ENCODE measurements at places on chromosomes 12 and 14.

GRCh38 chr12:96329545-96329944, 70.7 kb downstream of the CDK17 start:
- DNase-seq: no peak

DNA sequence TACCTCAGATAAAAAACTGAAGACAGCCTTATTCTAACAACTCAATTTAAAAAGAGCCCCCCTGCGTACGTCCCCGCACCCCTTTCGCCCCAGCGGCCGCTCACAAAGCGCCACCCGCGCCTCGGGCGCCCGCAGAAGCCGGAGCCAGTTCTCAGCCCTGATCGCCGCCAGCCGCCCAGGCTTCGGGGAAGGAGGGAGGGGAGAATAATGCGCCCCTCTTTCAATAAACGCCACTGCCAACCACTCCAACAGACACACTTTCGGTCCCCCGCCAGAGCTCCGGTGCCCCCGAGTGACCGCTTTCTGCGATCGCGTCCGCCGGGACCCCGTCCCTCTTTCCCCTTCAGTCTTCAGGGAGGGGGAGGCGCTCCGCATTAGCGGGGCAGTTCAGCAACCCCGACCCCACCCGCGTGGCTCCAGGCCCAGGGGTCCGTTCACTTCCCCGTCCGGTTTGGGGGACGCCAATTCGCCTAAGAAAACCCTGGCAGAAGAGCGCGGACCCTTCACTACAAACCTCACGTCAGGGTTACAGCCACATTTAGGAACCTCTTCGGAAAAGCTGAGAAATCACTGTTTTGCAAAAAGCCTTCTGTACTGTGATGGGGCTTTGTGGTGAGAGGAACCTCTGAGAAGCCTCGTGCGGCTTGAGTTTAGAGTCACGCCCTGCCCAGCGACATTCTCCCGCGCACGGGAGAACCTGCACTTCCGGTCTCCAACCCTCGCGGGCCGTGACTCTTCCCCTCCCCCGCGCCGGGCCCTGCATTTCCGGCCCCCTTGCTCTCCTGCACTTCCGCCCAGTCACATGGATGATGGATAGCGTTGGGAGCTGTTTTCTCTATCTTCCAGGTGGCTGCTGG, 18.7 kb downstream of the FOXG1 start:
- no peak for DNase-seq

- DNase-seq: no peak
Measured at GRCh38 chr14:95998656-95999055, 40.5 kb upstream of the C14orf132 start.

DNA sequence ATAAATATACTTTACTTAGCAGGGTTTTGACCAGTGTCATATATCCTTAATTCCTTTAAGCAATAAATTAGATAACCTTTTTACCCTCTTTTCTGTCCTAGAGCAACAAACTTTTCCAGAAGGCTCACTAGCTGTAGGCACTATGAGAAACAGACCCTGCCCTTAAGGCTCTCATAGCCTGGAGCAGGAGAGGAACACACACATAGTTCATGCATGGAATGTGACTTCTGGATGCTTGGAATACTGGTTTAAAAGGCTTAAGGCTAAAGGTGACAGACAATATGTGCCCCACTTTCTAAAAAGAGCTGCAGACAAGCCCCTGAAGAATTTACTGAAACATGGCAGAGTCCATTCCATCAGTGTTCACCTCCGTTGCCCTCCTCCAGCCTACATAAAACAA, 237.2 kb downstream of the TTC8 start:
- no peak for DNase-seq

DNA sequence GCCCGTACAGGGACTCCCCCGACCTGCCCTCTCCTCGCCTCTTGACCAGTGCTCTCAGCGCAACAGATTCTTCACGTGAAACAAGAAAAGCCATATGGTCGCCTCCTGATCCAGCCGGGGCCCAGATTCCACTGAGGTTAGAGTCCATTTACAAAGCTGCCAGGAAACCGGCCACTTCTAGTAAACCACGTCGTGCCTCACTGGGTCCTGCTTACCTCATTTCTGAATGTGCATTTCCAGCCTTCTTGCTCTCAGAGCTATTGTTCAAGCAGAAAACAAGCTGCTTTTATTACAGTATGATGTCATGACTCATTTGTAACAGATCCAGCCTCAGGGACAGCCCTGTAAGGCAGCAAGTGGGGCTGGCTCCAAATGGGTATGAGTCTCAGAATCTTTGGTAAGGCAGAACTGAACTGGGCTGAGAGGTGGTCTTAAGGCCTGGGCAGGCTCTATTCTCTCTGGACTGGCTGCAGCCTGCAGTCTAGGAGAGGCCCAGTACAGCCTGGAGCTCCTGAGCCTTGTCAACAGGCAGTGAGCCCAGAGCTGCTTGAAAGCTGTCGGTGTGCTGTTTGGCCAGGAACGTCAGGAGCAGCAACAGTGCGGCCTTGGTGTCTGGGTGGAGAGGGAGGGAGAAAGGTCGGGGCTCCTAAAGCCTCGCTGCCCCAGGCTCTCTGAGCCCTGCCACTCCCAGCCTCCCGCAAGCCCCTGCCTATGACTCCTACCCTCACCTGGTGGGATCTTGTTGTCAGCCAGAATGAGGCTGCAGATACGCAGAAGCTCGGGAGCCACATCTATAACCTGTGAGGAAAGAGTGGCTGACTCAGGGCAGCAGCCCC, 8.3 kb downstream of the REC8 start:
- no peak for DNase-seq

DNA sequence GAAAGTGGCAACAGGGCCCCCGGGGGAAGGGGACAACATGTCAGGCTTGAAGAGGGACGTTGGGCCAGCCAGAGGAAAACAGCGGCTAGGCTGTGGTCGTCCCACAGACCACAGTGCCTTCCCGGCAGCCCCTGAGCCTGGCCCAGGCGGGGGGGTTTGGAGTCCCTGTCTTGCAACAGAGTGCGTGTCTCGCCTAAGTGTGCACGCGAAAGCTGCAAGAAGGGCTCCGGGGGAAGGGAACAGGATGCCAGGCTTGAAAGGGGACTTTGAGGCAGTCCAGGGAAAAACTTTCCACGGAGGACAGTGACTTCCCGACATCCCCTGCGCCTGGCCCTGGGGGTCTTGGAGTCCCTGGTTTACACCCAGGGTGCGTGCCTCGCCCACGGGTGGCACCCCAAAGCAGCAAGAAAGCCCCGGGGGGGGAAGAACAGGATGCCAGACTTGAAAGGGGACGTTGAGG, 157.5 kb upstream of the ALG10B start:
- no peak for DNase-seq

GRCh38 chr12:87427770-87428169, 601.4 kb downstream of the C12orf50 start:
- no peak for DNase-seq

- no peak for DNase-seq
Measured at GRCh38 chr12:39145175-39145999, 240.0 kb upstream of the CPNE8 start.

DNA sequence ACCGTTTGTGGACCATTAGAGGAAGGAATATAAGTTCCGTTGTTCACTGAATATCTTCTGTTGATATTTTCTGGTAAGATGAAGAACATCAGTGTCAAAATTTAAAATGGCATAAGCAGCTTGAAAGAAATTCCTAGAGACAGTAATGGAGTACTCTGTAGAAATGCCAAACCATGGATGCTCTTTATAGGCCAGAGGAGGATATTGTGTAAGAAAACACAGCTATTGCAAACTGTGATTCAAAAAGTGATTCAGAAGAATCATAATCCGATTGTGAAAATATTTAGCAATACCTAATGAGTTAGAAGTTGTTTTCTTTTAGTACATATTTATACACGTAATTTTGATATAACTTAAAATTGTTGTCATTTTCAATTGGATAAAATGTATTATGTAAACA, 102.8 kb downstream of the SLC16A7 start:
- no peak for DNase-seq

GRCh38 chr14:52312931-52313355, 1.2 kb upstream of the PTGER2 start:
- DNase-seq: no peak

DNA sequence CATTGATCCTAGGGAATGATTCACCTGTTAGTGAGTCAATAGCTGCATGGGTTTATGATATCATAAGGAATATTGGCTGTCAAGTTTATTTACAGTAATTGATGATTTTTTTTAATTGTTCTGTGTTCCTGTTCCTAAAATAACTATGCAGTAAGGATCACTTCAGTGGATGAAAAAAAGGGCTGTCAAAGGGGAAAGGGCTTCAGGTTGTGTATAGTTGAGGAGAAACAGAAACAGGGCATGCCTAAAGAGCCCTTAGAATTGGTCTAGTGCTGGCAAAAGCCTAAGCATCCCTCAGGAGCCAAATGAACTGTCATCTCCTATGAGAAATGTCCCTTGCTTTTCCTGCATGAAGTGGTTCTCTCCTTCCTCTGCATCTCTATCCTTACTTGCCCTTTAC, 444.9 kb downstream of the RMST start:
- DNase-seq: no peak

DNA sequence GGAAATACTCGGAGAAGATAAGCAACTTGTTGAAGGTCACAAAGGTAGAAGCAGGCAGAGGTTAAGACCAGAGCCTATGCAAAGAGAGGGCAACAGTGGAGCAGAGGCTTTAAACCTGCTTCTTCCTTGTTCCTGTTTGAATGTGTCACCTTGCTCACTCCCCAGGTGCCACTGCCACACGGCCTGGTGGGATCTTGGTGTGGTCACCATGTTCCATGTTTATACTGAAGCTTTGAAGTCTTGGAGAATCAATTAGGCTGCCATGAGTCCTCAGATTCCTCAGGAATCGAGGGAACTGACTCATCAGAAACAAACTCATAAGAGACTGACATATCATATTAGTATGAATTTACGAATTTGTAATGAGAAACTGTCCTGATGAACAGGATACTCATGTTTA, 46.8 kb downstream of the IQSEC3 start:
- DNase-seq: no peak

DNA sequence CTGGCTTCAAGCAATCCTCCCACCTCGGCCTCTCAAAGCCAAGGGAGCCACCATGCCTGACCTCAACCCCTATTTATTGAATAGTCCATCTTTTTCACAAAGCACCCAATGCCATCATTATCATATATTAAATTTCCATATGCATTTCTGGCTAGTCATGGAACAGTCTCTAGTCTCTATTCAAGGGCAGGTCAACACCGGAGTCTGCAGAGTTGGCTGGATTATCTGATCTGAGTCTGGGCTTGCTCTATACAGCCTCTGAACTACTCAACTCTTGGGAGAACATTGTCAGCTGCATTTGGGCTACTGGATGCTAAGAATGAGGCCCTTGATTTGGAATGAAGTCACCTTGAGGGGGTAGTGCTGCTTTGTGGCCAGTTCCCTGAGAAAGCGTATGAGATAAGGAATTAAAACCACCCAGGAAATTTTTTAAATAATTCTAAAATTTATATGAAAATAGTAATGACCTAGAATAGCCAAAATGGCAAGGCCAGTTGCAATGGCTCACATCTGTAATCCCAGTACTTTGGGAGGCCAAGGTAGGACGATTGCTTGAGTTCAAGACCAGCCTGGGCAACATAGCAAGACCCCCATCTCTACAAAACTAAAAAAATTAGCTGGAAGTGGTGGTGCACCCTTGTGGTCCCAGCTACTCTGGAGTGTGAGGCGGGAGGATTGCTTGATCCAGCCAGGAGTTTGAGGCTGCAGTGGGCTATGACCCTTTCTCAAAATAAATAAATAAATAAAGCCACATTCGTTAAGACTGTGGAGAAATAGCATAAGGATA, 6.9 kb upstream of the NAA25 start:
- DNase-seq: no peak

DNA sequence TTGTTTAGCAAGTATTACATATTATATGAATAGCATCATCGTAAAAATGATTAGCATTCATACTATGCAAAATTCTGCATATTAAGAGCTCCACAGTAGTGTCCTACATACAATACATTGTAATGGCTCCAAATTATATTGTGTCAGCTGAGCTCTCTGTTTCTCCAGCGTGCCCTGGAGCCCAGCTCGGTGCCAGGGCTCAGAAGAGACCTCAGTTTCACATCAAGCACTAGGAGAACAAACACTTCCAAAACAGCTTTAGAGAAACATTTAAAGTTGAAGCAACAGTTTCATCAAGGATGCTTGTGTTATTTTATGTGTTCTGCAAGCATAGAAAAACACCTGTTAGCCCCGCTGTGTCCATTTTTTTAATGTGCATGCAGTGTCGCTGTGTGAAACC, 456.9 kb downstream of the EGLN3 start:
- DNase-seq: no peak

GRCh38 chr14:100750762-100751699, 24.3 kb downstream of the DLK1 start:
- no peak for DNase-seq

DNA sequence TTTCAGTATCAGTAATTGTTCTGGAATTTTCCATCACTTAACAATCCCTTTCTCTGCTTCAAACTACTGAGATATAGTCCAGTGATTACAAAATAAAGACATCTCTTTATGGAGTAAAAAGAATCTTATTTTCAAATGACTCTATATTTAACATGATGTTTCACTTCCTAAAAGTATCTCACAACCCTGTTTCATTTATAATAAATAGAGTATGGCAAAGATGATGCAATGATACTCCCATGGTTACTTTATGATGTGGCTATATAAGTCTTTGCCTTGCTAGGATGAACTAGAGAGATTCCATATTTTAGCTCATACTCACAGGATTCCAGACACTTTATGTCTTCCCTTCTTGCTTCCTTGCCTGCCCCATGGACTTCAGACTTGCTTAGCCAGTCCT, 953.5 kb upstream of the MDGA2 start:
- no peak for DNase-seq

GRCh38 chr14:91328313-91329050, 84.0 kb upstream of the GPR68 start:
- DNase-seq: no peak

DNA sequence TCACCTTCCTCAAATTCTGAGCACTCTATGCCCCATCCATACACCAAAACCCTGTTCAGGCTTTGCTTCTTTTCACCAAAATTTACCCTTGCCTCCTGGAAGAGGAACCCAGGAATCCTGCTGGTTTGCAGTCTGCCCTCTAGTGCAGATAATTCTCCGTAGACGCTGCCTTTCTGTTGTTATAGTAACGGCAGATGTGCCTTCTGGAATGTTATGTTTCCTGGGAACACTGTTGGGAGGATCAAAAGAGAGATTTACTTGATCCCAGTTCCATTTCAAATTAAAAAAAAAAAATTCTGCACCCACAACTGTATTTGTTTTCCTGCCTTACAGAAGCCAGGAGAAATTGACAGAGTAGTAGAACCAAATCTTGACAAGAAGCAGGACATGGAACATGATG, 104.2 kb upstream of the RMST start:
- DNase-seq: no peak

DNA sequence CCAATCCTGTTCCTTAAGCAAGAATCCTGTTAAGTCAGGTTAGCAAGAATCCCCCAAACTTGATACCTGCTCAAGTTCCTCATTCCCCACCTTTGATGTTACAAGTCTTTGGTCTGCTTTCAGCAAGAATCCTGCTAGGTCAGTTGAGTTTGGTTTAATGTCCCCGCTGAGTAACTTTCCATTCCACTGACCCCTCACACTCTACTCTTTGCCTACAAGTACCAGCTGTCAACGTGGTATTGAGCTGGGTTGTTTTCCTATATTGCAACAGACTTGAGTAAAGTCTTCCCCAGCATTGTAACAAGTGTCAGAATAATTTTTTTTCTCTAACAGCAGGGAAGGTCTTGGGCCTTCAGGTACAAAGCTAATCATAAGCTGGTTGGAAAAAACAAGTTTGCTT, 6.3 kb downstream of the PPM1H start:
- no peak for DNase-seq

GRCh38 chr14:33332497-33332896, 393.8 kb downstream of the NPAS3 start:
- peak; percentile 19 for DNase-seq

GRCh38 chr14:76498976-76499375, 123.0 kb downstream of the ESRRB start:
- no peak for DNase-seq
